ENCODE measurements at places on chromosomes 16 and 17.

DNA sequence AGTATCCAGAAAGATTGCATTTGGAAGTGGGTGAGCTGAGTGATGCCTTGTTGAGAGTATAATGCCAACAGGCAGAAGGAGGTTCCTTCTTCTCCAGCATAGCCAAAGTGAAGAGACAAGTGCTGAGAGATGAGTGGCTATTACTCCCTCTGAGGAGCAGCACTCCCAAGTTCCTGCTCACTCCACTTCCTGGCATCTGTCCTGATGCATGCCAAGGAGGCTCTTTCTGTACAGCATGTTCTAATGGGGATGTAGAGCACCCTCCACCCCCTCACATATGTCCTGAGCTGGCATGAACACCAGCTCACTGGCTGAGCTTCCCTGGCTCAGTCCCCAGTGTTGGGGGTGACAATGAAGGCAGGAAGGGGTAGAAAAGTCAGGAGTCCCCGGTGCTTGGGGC lies 44.2 kb upstream of the DNAH9 start:
- no peak for ATAC-seq

DNA sequence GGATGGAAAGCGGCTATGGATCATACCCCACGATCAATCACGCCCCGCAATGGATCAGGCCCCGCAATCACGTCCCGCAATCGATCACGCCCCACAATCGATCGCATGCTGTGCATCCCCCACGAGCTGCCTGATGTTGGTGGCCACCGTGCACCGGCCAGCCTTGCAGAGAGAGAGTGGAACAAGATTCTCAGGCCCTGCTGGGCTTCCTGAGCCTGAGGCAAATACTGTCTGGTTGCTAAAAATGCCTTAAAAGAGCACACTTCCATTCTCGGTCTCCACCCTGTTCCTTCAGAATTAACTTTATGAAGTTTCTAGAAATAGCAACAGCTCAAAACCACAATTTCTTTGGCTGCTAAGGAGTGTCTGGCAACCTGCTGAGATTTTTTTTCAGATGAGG lies 81.5 kb downstream of the VPS53 start:
- no peak for ATAC-seq

GRCh38 chr17:72121164-72122009 lies 567 bp downstream of the SOX9 start:
- peak; percentile 34 for ATAC-seq

GRCh38 chr17:30363715-30364202 lies 15.0 kb upstream of the CPD start:
- no peak for ATAC-seq

DNA sequence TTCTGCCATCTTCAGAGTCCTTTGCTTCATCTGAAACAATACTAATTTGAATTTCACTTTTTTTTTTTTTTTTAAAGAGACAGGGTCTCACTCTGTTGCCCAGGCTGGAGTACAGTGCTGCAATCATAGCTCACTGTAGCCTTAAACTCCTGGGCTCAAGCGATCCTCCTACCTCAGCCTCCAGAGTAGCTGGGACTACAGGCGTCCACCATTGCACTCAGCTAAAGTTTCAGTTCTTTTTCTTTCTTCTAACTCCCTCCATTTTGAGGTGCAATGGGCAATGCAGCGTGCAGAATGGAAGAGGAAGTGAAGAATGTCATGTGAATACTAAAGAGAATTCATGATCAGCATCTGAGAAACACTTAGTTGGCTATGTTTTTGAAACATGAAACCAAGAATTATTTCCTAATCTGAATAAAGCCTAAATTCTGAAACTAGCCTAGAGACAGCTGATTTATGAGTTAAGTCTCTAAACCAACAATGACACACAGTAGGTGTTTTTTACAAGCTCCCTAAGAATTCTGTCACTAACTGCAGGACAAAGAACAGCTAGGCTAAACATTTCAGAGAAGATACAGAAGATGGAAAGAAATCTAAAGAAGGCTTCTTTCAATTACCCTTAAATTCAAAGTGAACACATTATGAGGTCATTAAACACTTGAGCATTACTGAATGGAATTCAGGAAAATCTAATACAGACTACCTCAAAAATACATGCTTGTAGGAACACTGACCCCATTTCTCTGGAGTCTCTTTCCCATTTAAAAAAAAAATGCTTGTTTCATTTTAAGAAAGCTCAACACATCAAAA lies 21.0 kb downstream of the SNN start:
- no peak for ATAC-seq

- no peak for ATAC-seq
Measured at GRCh38 chr16:61834082-61834481, 202.2 kb downstream of the CDH8 start.

DNA sequence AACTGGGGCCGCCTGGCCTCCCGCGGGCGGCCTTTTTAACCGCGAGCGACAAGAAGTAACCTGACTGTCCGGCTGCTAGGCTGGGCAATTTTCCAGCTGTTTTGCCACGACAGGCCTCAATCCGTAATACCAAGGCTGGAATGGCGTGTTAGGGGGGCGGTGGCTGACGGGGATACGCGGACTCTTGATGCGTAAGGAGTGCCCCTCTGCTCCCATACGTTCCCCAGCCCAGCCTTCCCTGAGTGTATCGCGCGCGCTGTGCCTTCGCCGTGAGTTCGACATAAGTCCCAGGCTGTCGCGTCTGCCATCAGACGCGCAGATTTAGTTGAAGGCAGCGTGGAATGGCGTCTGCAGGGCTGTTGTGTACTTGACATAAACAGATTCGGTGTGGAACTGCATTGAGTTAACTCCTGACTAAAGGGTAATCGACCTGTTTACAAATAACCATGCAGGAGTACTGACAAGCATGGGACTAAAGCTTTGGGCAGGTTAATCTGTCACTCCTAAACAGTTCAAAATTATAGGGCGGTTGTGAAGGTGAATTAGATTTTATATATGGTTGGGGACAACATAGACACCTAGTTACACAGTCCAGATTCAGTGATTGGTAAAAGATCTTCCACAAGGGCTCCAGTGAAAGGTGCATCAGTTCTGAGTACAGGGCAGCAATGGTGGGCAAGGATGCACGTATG lies 16.6 kb upstream of the ERN1 start:
- ATAC-seq = peak; percentile 8

- no peak for ATAC-seq
Measured at GRCh38 chr16:2744711-2745110, 7.7 kb upstream of the SRRM2 start.

- ATAC-seq = no peak
Measured at GRCh38 chr16:53414381-53414780, 19.9 kb upstream of the RBL2 start.

- ATAC-seq = peak; percentile 94
Measured at GRCh38 chr17:8954339-8954738, 11.2 kb downstream of the PIK3R5 start.
